ENCODE measurements at places on chromosomes 5 and 9.

DNA sequence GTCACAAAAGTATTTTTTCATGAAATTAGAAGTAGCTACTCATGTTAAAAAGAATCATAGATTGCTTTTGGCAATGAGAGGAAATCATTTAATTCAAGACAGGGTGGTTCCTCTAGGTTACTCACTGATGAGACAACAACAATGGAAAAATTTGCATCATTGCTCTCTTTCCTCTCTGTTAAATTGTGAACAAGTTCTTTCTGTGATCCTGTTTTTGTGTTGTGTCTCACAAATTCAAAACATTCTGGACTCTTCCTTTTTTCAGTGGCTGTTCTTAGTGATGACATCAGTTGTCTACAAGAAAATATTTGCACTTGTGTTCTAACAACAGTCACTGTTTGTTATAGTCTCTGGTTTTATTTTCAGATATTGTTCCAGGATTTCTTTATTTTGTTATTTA is 95.3 kb downstream of the XRCC4 start:
- DNase-seq, result no peak

DNA sequence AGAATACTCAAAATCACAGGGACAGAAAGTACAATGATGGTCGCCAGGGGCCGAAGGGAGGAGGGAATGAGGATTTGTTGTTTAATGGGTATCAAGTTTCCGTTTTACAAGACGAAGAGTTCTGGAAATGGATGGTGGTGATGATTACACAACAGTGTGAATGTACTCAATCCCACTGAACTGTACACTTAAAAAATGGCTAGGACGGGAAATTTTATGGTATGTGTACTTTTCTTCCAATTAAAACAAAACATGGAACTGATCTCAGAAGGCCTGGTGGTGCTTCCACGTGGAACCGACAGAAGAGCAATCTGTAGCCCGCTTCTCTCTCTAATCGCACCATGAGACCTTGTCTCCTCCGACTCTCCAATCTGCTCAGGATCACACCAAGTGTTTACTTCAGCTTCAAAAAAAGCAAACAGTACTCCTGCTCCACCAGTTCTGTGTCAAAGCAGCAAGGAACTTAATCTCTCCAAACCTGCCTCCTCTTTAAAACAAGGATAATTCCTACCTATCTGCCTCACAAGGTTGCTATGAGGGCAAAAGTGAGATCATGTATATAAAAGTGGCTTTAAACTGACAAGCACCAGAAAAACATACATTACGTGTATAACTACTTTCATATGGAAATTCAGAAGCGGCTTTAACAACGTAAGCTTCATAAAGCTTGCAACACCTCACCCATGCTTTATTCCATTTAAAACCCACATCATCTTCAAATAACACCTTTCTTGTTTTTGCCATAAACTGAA is 2.1 kb downstream of the ECPAS start:
- DNase-seq, result no peak

GRCh38 chr5:73497497-73498056 is 665 bp upstream of the BTF3 start:
- DNase-seq, result no peak

- DNase-seq, result no peak
Measured at GRCh38 chr5:135386886-135387628, 12.0 kb downstream of the MACROH2A1 start.

- no peak for DNase-seq
Measured at GRCh38 chr5:179794575-179794974, 789 bp downstream of the LTC4S start.

- peak; percentile 25 for DNase-seq
Measured at GRCh38 chr9:113446323-113446740, 17.2 kb upstream of the RGS3 start.

- DNase-seq, result no peak
Measured at GRCh38 chr9:29806937-29807618, 2233.8 kb upstream of the C9orf72 start.

GRCh38 chr9:31736581-31737179 is 647.8 kb upstream of the ACO1 start:
- no peak for DNase-seq

GRCh38 chr5:96788112-96788749 is 19.5 kb downstream of the ERAP1 start:
- DNase-seq, result no peak

- no peak for DNase-seq
Measured at GRCh38 chr5:73158313-73158712, 14.7 kb upstream of the TMEM174 start.

- no peak for DNase-seq
Measured at GRCh38 chr9:104775574-104775936, 11.6 kb downstream of the NIPSNAP3B start.

GRCh38 chr5:161085056-161085455 is 233.0 kb upstream of the ATP10B start:
- no peak for DNase-seq

DNA sequence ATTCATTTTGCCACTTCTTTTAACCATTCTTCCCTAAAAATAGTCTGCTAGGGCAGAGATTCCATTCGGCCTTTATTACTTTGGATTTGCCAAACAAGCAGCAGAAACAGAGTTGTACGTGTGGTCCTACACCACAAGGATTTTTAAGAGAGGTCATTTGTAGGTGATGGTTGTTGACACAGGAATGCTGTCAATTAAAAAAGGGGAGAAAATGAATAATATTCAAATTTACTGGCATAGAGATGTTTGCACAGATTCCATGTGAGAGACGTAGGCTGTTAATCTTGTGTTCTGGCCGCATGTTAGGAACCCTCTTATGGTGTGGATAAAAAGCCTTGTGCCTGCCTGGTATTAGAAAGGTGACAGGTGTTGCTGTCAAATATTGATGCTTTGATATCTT is 34.9 kb downstream of the TRIO start:
- no peak for DNase-seq

- DNase-seq, result peak; percentile 20
Measured at GRCh38 chr9:109440797-109441287, 57.3 kb downstream of the PTPN3 start.

- no peak for DNase-seq
Measured at GRCh38 chr5:93674866-93675459, 66.4 kb downstream of the POU5F2 start.

DNA sequence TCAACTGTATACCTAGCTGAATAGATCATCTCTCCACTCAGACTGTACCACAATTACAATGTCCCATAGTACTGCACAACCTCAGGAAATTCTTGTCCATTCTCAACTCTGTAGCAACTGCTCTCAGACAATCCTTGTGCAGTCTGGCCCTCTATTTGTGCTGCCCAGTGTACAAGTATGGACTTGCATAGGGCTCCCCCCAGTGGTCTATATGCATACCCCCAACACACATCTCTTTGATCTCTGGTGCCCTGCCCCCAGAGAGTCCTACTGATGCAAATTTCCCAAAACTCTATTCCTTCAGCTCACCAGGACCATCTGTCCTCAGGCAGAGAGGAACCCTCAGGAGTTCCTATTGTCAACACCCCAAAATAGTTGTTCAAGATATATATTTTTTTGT is 205.3 kb downstream of the SLCO4C1 start:
- no peak for DNase-seq

DNA sequence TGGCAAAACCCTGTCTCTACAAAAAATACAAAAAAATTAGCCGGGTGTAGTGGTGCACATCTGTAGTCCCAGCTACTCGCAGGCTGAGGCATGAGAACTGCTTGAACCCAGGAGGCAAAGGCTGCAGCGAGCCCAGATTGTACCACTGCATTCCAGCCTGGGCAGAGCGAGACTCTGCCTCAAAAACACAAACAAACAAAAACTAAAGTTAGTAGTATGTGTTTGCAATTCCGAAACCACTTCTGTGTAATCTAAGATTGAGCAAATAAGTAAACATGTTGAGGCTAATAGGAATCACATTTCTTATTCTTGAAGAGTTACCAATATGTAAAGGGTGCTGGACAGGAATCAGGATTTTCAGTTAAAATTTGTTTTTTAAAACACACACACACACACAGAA is 70.0 kb upstream of the SUSD1 start:
- DNase-seq, result no peak

DNA sequence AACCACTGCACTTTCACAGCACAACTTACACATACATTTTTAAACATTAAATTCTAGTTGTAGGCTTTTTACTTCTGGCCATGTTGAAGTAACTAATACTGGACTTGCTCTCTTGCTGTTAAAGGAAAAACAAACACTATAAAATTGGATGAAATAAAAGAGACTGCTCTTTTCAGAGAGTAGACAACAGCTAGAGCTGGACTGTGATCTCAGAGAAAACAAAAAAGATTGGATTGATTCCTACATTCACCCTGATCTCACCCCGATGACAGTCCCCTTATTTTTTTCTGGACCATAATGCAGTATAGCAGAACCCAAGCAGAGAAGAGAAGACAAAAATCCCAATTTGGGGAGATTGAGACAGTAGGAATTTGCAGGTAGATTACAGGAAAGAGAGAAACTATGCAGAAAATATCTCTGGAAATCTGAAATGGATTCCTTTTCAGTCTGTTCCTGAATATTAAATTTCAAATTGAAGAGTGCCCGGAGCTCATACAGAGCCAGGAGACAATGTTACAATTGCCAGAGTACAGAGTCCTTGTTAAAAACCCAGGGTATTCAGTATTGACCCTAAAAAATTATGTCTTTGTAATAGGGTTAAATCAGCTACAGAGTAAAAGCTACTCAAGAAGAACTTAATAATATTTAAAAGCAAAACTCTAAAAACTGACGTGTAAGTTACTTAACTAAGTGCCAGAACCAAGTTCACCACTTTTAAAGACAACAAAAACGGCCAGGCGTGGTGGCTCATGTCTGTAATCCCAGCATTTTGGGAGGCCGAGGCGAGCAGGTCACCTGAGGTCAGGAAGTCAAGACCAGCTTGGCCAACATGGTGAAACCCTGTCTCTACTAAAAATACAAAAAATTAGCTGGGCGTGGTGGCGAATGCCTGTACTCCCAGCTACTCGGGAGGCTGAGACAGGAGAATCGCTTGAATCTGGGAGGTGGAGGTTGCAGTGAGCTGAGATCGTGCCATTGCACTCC is 208.6 kb downstream of the MPDZ start:
- no peak for DNase-seq

DNA sequence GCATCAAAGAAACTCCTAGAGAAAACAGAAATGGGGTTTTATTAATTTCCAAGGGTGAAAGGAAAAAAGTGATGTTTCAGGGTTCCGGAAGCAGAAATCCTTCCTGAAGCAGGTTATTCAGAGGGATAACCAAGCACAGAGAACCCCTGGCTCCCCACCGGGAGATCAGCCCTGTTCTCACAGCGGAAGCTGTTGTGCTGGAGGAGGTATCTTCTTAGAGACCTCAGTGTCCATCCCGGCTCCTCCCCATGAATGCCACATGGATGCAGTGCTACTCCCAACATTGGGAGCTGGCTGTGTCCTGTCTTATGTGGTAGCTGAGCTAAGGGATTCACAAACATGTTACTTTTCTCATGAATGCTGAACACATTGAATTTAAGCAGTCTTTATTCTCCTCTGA is 80.9 kb upstream of the IRX2 start:
- DNase-seq, result no peak

- no peak for DNase-seq
Measured at GRCh38 chr5:116959843-116960242, 385.2 kb upstream of the SEMA6A start.

DNA sequence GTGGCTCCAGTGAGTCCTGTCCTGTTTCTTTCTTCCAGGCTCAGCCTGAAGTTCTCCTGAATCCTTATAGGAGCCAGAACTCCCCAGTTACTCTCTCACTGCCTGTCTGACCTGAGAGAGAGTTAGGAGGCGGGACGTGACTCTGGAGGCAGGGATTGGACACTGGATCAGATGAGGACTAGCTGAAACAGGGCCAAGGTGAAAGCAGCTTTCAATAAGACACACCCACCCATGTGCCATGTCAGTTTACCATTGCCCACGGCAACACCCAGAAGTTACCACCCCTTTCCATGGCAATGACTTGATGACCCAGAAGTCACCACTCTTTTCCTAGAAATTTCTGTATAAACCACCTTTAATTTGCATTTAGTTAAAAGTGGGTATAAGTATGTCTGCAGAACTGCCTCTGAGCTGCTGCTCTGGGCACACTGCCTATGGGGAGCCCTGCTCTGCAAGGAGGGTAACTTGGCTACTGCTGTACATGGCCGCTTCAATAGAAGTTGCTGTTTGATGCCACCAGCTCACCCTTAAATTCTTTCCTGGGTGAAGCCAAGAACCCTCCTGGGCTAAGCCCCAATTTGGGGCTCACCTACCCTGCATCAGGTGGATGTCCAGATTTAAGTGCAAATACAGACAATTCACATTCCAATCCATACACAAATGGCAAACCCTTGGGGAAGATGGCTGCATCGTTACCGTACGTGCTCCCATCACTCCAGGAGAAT is 13.7 kb downstream of the FCN2 start:
- no peak for DNase-seq

DNA sequence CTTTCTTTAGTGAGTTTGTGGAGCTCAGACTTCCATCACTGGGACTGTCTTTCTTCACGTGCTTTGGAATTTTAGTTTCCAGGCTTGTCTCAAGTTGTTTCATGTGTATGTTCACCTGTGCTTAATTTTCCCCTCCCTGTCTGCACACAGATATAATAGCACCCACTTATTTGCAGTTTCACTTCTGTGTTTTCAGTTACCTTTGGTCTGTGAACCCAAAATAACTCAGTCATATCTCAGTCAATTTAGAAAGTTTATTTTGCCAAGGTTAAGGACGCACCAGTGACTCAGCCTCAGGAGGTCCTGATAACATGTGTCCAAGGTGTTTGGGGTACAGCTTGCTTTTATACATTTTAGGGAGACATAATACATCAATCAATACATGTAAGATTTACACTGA is 330.4 kb downstream of the ICE1 start:
- DNase-seq, result no peak

- no peak for DNase-seq
Measured at GRCh38 chr9:101235105-101235866, 149.5 kb downstream of the BAAT start.

GRCh38 chr5:143334903-143335302 is 68.6 kb downstream of the NR3C1 start:
- DNase-seq, result no peak

- DNase-seq, result no peak
Measured at GRCh38 chr5:147073098-147073497, 161.7 kb upstream of the STK32A start.

GRCh38 chr5:43514025-43514424 is 923 bp downstream of the C5orf34 start:
- no peak for DNase-seq

GRCh38 chr5:59746241-59746765 is 147.2 kb downstream of the PDE4D start:
- no peak for DNase-seq

- no peak for DNase-seq
Measured at GRCh38 chr9:38358390-38359296, 33.9 kb upstream of the ALDH1B1 start.
